ENCODE measurements at places on chromosomes 6 and 20.

DNA sequence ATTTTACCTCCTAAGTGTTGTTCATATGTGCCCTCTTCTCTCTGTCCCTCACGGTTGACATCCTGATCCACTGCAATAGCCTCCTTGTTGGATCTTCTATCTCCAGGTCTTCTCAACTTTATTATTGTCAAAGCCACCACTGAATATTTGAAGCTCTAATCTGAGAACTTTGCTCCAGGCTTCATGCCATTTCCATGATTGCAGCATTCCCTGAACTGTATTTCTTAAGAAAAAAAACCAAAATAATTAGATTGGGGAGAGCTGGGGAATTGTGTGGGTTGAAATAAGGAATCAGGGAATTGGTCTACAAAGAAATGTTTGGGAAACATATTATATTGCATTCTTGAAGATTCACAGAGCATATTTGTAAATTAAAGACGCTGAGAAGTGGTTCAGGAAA, 2.5 kb upstream of the STX7 start:
- no peak for DNase-seq

DNA sequence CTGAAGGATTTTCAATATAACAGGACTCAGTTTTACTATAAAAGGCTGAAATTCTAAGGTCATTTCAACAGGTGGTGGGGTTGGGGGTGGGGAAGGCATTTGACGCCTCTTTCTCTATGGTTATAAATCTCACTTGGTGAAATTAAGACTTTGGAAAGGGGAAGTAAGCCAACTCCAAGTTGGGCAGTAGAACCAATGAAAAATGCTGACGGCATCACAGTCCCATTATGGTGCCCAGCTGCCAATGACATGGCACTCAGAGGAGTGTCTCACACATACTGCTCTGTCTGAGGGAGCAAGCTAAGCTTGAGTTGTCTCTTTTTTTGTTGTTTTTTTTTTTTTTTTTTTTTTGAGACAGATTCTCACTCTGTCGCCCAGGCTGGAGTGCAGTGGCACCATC, 4.7 kb downstream of the SLC16A10 start:
- DNase-seq = no peak

- no peak for DNase-seq
These were observed 27.2 kb downstream of the BRPF3 start for GRCh38 chr6:36223706-36224105.

DNA sequence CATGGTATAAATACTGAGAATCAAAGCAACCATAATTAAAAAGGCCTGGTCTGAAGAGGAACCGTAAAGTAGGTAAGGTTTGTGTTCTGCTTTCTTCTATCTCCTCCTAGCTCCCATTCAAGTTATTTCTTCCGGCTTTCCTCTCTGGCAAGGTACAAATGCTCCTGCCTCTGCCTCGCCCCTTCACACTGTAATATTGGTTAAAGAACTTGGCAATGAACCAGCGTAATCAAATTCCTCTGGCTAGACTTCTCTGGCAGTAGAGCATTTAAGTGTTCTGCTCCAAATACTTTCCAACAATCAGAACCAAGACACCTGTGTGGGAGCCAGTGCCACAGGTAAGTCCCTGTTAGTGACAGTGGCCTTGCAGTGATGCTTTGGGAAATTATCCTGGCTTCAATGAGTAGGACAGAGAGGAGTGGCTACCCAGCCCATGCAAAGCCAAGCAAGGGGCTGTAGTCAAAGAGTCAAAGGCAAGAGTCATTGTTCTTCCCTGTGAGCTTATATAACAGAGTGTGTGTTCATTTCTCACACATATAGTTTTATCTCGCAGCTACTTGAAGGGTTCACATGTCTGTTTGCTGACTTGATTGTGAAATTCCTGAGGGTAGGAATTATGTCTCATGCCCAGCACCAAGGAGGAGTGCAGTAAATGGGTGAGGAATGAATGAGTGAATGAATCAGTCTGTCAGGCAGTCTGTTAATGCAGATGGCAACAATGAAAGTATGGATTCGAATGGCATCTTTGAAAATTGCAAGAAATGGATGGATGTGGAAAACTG, 329.3 kb downstream of the NRN1 start:
- no peak for DNase-seq

DNA sequence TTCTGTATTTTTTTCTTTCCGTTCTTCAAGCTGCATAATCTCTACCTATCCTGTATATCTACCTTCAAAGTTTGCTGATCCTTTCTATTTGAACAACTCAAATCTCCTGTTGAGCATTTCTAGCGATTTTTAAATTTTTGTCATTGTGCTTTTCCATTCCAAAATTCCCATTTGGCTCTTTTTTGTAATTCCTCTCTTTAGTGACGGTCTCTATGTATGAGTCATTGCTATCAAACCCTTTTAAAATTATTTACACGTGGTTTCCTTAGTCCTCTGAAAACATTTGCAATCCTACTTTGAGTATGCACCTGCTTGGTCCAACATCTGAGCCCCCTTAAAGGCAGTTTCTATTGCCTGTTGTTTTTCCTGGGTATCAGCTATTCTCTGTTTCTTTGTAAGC, 100.5 kb upstream of the FOXC1 start:
- no peak for DNase-seq

GRCh38 chr20:42924215-42924614, 265.5 kb downstream of the PTPRT start:
- no peak for DNase-seq

- no peak for DNase-seq
These were observed 15.3 kb upstream of the BPIFB1 start for GRCh38 chr20:33267701-33268100.

- peak; percentile 73 for DNase-seq
These were observed 11.3 kb downstream of the SERPINB9 start for GRCh38 chr6:2891768-2892170.

DNA sequence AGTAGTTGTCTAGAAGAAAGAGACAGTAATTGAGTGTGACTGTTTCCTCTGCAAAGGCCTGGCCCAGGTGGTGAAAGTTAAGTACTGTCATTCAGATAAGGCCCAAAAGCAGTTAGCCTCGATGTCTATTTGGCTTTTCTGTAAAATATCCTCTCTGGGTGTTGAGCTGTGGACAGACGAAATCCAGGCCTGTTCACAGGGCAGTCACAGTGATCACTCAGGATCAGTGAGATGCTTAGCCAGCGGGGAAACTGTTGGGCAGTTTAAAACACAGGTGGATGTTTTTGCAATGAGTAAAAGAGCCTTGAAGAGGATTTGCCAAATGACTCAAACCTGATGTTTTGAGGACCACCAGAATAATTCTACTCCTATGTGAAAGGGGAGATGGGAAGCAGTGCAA, 22.0 kb upstream of the PRDM1 start:
- DNase-seq = no peak

GRCh38 chr6:134123666-134124208, 71.3 kb upstream of the SLC2A12 start:
- DNase-seq = no peak

DNA sequence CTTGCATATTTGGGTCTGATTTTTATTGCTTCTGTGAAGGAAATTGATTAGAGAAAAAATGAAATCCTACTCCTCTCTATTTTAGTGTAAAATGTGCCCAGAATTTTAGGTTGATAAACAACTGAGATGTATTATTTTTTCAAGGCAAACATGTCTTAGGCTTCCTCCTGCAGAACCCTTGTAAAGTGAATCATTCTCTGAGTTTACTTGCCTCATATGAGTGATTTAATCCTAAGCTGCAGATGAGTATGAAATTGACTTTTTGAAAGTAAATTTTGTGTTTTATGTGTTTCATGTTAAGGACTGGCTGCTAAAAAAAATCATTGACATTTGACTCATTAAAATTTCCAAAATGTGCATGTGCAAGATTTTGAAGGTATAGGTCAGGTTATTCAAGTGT, 138.5 kb upstream of the PHACTR1 start:
- DNase-seq = no peak

- no peak for DNase-seq
These were observed 118.6 kb downstream of the OGFRL1 start for GRCh38 chr6:71406865-71407860.

DNA sequence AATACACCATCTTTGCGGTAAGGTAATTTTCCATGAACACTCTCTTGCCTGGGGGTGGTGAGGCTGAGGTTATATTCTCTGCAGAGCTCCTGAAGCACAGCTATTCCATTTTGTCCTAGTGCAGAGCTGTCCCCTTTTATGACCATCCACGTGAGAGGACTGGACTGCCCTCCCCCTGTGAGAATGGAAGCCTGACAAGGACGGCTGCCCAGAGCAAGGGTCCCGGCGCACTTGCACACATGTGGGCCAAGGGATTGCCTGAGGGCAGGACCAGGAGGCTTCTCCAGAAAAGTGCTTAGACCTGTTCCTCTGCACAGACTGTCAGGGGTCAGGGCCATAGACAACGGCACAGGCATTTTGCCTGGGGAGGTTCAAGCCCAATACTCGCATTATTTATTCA, 48.2 kb downstream of the SLC22A23 start:
- no peak for DNase-seq

DNA sequence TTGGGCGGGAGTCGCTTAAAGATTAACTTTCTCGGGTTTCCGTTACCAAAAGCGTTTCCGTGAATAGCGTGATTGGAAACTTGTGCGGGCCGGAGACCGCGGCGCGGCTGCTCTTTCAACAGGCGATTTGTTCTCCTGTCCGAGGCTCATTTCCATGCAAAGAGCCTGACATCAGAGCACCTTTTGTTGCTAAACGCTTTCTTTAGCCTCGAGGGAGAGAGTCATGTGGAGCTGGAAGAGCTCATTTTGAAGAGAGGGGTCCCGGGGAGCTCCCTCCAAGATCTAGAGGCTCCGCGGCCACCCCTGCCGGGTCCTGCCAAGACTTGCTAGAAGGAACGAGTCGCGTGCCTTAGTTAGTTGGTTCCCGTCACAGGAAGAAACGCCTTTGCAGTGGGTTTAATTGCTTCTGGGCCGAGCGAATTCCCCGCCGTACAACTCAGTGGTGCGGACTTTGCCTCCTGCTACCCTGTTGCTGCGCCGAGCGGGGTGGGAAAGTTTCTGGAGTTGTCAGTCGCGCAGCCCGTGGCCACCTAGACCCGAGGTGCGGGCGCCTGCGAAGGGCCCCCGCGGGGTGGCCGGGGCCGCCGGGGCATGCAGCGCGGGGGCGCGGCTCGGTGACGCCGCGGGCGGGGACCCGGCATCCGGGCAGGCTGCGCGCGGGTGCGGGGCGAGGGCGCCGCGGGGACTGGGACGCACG, at the start of gene SASH1:
SASH1 (plus strand) TSS at position 489 of the 697 bp plus-strand sequence. CDS start 230 bp downstream, outside the sequence.
- DNase-seq = peak; percentile 11

GRCh38 chr20:37161830-37162549, 17.1 kb upstream of the RPN2 start:
- DNase-seq = no peak

- no peak for DNase-seq
These were observed 589.7 kb downstream of the CBLN4 start for GRCh38 chr20:55415567-55416142.

DNA sequence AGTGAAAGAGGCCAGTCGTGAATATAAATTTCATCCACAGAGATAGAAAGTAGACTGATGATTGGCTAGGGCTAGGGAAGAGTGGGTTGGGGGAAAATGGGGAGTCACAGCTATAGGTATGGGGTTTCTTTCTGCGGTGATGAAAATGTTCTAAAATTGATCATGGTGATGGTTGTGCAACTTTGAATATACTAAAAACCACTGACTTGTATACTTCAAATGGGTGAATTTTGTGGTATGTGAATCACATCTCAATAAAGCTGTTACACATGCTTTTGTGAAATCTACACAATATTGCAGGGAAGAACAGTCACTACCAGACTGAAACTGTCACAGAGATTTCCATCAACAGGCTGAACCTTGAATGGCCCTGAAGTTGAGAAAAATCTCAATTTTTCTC, 61.5 kb downstream of the LYRM4 start:
- no peak for DNase-seq

GRCh38 chr6:15430186-15430585, 184.3 kb downstream of the JARID2 start:
- no peak for DNase-seq

GRCh38 chr20:19830211-19830785, 72.2 kb downstream of the RIN2 start:
- no peak for DNase-seq

- DNase-seq = no peak
These were observed 7.9 kb downstream of the GPLD1 start for GRCh38 chr6:24481449-24481848.

GRCh38 chr6:132932588-132932987, 118.2 kb downstream of the RPS12 start:
- DNase-seq = no peak

DNA sequence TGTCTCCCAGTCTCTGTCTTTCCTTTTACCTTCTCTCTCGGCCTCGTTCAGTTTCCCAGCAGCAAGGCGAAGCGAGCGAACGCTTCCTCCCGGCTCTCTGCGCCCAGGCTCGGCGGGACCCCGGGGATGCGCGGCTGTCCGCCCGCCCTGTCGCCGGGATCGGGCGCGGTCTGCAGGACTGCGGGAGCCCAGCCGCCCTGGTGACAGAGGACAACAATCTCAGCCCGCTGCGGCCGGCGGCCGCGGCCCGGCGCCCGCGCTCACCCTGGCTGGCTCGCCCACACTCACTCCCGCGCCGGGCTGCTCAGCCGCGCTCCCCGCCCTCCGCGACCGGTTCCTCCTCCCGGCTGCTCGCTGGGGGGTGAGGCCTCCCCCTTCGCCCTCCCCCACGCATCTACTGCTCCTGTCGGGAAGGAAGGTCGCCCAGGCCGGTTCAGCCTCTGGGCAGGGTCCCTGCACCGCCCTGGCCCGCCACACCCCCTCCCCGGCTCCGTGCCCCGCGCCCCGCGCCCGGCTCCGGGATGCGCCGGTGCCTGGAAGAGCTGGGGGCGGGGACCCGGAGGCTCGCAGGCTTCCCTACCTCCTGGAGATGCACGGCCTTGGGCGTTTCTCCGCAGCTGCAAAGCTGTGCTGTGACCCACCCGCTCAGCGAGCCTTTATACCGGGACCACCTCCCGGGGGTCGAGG, 410 bp downstream of the SYNE1 start:
- no peak for DNase-seq

DNA sequence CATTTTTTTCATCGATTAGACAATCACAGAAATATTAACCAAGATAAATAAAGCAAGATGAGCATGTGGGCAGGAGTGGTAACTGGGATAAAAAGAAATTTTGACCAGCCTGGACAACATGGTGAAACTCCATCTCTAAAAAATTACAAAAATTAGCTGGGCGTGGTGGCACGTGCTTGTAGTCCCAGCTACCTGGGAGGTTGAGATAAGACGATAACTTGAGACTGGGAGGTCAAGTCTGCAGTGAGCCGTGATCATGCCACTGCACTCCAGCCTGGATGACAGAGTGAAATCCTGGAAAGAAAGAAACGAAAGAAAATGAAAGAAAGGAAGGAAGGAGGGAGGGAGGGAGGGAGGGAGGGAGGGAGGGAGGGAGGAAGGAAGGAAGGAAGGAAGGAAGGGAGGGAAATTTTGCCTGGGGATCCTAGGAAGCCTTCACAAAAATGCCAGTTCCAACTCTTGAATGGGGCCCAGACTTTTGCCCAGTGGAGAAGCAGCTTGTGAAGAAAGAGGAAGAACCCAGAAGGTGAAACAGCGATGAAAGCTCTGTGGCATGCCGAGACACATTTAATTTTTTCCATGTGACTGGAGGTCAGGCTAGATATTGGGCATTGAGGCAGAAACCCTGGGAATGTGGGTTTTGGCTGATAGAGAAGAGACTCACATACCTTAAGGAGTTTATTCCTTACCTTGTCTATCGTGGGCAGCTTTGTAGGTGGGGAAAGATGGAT, 20.3 kb downstream of the CCDC170 start:
- no peak for DNase-seq

- no peak for DNase-seq
These were observed 177.7 kb upstream of the SNX9 start for GRCh38 chr6:157645201-157645795.

Data from T-helper 9 cell (primary cell).